MV-4-11 (cell line): ENCODE measurements at places on chromosomes 3 and 15.

DNA sequence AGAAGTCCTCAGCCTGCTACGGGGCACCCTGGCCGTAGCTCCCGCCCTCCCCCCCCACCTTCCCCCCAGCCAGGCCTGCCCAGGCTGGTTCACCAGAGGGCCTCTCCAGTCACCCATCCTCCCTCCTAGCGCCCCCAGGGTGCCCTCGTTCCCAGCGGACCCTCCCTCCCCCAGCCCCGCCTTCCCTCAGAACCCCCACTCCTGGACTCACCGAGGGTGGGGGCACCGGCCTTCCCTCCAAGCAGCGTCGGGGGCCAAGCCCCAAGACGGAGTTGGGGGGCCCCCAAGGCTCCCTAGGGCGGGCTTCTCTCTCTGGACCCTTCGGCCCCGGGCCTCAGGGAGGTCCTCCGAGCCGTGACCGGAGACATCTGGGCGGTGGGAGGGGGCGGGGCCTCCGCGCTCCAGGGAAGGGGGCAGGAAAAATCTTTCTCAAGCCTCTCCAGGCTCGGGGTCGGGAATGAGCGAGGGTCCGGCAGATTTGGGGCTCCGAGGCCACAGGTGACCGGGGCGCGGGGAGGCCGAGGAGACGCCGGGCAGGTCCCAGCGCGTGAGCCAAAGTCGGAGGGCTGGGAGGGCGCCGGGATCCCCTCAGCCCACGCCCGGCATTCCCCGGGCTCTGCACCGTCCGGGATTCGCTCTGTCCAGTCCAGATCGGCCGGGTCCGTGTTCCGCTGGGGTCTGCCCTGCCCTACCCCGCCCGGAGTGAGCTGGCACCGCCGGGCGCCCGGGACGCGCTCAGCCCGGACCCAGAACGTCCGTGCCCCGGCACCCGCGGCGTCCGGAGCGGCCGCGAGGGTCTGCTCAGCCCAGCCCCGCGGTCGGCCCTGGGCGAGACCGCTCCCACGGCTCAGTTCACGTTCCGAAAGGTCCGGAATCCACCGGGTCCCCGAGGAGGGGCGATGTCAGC is 999 bp downstream of the INSYN1 start:
- no peak for DNase-seq

DNA sequence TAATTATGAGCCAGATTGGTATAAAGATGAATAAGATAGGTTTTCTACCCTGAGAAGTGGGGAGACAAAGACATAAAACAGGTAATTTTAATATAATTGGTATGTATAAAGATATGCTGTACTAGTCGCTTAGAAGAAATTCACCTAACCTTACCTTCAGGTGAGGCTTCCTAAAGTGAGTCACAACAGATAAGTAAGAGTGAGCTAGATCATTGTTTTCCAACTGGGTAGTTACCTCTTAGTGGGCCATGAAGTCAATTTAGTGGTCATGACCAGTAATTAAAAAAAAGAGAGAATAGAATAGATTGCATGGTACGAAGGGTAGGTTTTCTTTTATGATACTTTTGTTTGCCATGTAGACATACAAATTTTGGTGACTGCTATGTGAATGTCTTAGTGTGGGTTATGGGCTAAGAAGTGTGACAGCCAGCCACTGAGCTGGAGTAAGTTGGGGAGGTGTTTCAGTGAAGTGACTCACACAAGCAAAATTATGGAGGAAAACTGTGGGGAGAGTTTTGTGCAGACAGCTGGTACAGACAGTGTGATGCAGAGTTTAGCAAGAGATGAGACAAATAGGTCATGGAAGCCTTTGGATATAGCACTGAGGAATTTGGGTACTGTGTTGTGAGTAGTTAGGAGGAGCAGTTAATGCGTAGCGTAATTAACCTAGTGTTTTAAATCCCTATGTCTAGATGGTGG is 8.2 kb downstream of the TRNT1 start:
- DNase-seq = no peak

DNA sequence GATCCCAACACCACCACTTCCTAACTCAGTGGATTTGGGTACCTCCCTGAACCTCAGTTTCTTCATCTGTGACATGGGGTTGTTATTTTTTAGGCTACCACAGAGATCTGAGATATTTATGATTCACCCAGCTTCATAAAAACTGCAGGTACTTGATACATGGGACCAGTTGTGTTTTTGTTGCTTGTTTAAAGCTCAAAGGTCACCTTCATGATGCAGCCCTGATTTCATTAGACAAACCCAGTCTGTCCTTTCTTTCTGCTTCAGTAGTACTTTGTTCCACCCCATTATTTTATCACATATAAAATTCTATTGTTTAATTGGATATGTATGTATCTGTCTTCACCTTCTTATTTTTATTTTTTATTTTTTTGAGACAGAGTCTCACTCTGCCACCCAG is 57.4 kb upstream of the C15orf61 start:
- no peak for DNase-seq

DNA sequence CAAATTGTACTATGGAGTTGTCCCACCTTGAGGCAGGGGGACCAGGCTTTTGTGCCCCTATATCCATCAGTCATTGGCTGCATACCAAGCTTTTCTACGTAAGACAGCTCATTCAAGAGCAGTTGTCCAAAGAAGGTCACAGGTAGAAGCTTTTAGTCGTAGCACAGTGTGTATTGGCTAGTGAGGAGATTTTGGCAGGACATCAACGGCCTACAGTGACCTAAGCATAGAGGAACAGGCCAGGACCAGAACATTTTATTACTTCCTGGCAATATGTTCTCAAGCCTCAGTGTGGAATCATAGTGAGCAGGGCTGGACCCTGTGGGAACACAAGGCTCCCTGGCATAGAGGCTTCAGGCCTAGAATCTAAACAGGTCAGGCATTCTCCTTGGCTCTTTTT is 105.4 kb upstream of the ANKRD28 start:
- DNase-seq = no peak

- DNase-seq = no peak
These were observed 512 bp downstream of the LARP6 start for GRCh38 chr15:70853318-70853972.

GRCh38 chr3:32888739-32889138 is 62.7 kb upstream of the CCR4 start:
- DNase-seq = peak; percentile 16

DNA sequence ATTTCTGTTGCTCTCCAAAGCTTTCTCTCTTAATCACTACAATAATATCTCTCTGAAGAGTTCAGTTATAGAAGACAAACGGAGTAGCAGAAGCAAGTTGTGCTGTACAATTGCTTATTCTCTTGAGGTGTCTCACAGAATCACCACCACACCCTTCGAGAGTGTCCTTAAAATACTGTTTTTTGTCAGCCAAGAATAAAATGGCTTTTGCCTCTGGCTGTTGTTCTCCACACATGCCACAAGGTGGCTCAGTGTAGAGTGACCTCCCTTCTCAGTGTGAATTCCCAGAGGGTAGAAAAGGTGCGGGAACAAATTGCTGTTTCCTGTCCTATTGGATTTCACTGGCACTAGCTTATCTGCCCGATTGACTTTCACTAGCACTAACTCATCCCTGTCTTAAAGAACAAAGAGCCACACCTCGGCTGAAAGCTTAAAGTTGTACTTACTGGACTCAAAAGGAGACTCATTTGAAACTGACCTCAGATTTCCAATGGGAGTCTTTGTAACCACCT is 134.2 kb upstream of the SATB1 start:
- no peak for DNase-seq

DNA sequence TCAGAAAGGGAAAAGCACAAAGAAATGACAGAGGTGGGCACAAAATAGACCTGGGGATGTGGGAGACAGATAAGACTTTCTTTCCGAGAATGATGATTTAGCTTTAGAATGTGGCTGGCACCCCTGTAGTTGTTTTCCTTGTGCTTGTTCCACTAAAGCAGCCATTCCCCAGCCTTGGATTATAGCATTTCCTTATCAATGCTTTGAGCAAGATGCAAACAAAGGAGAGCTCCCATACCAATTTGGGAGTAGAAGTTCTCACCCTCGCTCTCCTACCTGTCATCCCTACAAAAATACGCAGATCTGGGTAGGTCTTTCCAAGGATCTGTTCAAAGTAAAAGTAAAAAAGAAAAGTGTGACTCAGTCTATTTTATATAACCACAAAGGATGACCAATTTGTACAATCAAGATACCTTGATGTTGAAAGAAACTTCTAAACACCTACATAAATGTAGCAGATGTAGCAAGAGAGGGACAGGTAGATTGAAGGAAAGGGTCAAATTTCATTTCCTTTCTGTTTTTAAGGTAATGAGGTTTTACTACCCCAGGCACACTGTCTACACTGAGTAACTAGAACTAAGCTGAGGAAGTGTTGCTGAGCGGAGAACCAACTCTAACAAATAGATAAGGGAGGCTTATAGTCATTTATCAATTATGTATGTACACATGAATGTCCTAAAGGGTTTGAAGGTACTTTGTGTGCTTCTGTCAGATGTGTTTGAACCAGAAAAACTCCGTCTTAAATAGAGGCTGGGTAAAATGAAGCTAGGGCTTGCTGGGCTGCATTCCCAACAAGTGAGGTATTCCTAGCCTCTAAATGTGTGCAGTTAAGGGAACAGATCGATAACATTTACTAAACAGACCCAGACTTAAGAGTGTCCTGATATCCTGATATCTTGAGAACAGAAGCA is 91.1 kb upstream of the LRRN1 start:
- no peak for DNase-seq

GRCh38 chr3:194395778-194396538 is 3.1 kb downstream of the GP5 start:
- peak; percentile 54 for DNase-seq
